EL (cell line): ENCODE measurements at places on chromosomes 13 and 19.

GRCh38 chr13:76016799-76017400, 380.8 kb downstream of the LMO7 start:
- DNase-seq = peak; percentile 32

- peak; percentile 81 for DNase-seq
Measured at GRCh38 chr13:37657134-37657533, 58.6 kb upstream of the POSTN start.

DNA sequence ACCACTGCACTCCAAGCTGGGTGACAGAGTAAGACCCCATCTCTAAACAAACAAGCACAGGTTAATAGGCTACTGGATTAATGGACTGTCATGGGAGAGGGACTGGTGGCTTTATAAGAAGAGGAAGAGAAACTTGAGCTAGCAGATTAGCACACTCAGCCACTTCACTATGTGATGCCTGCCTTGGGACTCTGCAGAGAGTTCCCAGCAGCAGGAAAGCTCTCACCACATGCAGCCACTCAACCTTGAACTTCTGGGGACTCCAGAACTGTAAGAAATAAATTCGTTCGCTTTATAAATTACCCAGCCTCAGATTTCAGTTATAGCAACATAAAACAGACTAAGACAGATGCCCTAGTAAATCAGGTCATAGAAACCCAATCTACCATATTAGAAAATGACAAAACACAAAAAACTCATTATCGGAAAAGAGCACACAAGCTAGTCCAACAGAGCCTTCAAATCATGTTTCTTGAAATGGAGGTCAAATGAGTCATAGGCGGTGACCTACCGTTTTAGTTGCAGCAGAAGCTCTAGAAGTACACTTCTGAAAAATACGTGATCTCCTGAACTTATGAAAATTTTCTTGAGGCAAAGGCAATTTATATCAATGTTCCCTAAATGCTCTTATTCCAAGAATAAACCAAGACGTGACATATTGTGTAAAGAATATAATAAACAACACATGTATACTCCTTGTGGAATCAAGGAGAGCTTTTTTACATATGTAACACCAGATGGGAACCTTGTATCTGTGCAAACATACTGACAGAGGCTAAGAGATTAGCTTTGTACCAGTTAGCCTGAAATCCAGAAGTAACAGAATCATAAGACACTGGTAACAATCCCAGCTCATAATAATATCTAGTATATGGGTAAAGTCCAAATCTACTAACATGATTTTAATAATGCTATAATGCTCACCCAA, 340.9 kb upstream of the SGCG start:
- no peak for DNase-seq

DNA sequence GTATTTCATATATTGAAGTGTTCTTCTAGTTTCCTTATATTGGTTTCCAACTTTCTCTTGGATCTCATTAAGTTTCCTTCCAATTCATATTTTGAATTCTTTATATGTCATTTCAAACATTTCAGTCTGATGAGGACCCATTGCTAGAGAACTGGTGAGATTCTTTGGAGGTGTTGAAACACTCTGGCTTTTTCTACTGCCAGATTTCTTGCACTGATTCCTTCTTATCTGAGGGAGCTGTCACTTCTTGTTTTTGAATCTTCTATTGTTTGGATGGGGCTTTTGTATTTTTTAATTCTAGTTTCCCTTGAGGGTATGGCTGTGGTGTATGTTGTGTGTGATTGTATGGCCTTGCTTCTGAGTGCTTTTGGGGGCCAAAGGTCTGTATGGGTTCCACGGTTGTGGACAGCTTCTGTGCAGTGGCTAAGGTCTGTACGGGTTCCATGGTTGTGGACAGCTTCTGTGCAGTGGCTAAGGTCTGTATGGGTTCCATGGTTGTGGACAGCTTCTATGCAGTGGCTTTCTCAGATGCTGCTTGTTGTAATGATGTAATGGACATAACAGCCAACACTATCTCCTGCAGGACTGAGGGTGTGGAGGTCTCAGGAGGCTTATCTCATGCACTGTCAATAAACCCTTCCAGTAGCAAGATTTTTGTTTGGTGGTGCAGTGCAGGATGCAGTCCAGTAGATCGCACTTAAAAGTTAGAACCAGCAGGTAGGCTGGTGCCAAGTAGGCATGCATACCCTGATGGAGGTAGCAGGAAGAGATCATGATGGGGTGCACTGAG, 36.8 kb downstream of the ACSBG2 start:
- DNase-seq = no peak

GRCh38 chr13:102569488-102569887, 27.3 kb upstream of the TPP2 start:
- peak; percentile 8 for DNase-seq
